ENCODE measurements at places on chromosomes 13 and 19.

- no peak for DNase-seq
Measured at GRCh38 chr19:3201072-3201700, 15.5 kb downstream of the NCLN start.

- peak; percentile 38 for DNase-seq
Measured at GRCh38 chr19:49119411-49120324, at the start of gene PPFIA3. PPFIA3 (plus strand) TSS chr19:49119544; CDS start chr19:49127874, 8,330 bp downstream.

GRCh38 chr19:6070720-6071485 lies 39.4 kb downstream of the RFX2 start:
- DNase-seq: peak; percentile 96

DNA sequence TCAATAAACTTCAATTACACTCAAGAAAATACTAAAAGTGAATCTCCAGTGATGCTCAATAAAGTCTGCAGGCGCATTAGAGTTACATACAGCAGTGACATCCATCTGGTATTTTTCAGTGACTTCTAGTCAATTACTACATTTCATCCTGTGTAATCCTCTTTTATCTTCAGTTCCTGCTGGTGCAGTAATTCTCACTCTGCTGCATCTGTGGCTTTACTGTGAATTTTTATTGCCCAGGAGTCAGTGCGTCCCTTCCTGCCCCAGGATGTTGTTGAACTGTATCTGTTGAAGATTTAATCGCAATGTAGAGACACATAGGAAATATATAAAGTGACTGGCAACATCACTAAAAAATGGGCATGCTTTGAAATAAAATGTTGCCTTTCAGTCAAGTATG lies 196.3 kb upstream of the TMTC4 start:
- no peak for DNase-seq

GRCh38 chr13:97027162-97027554 lies 32.9 kb upstream of the OXGR1 start:
- DNase-seq: no peak

GRCh38 chr13:106173891-106174610 lies 361.4 kb downstream of the EFNB2 start:
- no peak for DNase-seq

DNA sequence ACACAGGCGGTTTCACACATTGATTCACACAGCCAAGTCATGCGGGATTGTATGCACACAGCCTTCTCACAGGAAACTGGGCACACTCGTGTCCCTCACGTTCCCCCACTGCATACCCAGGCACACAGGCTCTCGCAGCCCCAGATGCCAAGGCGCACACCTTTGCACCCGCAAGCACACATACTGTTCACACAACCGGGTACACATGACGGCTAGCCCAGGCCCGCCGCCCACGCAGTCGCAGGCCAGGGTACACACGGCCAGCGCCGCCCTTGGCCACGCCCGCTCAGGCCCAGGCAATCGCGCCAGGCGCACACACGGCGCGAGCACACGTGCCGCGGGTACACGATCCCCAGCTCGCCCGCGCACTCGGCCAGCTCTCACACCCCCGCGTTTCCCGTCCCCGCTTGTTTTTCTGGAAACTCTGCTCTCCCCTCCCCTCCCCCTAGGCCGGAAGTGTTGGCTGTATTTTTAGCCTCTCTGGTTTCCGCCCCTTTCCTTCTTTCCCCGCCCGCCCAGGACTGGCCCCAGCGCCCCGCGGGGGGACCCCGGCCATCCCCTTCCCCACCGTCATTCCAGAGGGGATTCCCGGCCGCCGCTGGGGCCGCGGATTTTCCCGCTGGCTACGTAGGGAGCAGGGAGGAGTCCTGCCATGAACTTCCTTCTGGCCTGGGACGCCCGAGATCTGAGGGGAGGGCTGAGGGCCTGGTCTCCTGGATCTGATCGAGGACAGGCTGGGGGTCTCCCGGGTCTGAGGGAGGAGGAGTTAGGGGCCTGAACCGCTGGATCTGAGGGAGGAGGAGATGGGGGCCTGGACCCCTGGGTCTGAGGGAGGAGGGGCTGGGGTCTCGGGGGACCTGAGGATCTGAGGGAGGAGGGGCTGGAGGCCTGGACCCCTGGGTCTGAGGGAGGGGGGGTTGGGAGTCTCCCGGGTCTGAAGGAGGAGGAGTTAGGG lies 4.0 kb upstream of the ZFP36 start:
- DNase-seq: peak; percentile 89

DNA sequence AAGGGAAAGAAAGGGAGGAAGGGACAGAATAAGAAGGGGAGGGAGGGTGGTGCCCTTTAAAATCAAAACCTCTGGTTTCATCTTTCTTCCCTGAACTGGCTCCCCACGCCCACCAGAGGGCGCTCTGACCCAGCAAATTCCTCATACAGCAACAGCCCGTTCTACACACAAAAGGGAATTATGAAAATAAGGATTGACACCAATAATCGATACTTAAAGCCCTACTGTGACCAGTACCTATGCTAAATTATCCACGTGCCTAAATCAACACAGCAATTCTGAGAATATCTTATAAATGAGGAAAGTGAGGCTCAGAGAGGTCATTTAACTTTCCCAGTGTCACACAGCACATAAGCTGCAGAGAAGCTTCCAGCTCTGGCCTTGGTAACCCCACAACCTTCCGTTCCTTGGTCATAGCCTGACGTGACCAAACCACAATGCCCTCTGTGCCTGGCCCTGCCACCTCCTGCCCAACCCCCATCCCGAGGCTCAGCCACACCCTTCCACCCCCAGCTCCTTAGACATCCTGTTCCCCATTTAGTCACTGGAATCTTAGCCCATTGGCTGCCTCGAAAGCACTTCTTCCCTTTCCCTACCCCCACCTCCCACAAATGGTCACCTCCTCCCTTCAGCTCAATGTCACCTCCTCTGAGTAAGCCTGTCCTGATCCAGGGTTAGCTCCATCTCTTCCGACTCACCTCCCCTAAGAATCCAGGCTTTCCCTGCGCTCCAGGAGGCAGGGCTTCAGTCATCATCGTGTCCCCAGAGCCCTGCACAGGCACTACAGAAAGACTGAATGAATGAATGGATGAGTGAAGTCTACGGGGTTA lies 34.2 kb upstream of the PNMA8B start:
- peak; percentile 65 for DNase-seq

- no peak for DNase-seq
Measured at GRCh38 chr19:39637891-39638290, 17.8 kb upstream of the LGALS16 start.

GRCh38 chr19:7101498-7102253 lies 32.2 kb downstream of the ZNF557 start:
- no peak for DNase-seq

DNA sequence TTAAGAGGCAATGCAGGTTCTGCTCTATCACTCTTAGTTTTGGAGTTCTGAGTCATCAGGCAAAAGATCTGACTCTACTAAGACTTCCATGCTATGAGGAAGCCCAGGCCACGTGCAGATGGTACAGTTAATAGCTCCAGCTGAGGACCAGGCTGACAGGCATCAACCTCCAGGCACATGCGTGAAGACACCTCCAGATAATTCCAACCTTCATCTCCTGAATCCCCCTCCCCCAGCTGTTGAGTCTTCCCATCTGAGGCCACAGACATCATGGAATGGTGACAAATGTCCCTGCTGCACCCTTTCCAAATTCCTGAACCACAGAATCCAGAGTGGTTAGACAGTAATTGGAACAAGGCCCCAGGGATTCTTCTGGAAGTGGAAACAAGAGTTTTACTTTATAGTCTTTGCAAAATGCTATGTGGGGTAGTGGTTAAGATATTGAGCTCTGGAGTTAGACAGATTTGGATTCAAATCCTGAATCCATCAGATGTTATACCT lies 183.8 kb downstream of the KLF5 start:
- no peak for DNase-seq

GRCh38 chr13:100667894-100668293 lies 6.7 kb downstream of the TMTC4 start:
- DNase-seq: no peak

DNA sequence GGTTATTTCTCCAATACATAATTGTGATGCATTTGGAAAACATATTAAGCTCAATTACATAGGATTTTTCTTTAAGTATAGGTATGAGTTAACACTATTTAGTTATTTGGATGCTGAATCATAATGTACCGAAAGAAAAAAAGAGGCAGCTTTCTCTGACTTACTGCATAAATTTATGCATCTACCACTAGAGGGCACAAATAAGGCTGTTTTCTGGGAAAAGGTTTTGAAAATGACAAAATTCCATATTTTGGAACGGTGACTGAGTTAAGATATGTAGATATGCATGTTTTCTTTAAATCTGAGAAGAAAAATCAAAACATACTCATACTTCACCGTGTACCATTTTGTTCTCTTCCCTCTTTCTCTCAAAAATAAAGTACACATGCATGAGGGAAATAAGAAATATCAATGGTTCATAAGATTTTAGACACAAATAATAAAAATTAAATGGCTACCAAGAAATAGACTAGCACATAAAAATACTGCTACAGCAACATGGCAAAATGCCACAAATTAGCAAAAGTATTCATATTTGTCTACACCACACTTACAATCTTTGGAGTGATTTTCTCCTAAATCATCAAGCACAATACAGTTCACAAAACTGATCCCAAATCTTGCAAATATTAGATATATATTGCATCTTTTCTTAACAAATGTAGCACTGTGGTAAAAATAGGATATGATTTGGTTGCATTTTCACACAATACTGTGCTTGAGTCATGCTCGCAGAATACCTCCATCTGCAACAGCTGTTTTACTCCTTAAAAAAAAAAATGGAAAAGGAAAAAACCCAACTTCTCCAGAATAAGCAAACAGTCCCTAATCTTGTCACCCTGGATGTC lies 260.0 kb downstream of the FGF14 start:
- peak; percentile 21 for DNase-seq

DNA sequence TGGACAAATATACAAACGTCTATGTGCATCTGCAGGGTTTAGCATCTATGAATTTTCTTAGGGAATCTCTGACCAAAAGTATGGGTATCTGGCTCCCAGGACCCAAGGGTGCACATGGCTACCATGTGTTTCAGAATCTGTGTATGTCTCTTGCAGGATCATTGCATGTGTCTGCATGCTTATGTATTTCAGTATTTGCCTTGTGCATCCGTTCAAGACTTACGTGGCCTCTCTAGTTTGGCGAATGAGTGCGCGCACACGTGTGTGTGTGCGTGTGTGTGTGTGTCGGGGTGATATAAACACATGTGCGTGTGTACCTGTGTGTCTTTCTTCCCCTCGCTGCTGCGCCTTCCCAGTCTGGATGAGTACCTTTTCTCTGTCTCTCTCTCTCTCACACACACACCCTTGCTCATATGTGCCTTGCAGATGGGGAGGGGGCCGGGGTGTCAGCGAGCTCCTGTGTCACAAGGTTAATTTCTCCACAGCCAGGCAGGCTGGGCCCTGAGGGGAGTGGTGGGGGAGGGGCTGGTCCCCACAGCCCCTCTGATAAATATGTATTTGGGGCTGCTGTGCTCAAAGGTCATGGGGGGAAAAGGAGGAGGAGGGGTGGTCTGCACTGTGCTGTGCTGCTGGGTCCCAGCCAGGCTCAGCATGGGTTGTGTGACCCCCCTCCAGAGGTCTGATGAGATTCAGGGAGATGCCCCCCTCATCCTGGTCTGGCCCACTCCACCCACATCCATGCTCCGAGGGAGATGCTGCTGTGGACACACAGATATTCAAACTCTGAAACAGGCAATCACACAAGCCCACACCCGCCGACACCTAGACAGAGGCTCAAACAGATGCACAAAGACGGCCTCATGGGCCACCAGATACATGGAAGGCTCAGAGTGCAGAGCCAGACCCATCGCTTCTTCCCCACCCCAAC lies 37.5 kb upstream of the POU2F2 start:
- no peak for DNase-seq

DNA sequence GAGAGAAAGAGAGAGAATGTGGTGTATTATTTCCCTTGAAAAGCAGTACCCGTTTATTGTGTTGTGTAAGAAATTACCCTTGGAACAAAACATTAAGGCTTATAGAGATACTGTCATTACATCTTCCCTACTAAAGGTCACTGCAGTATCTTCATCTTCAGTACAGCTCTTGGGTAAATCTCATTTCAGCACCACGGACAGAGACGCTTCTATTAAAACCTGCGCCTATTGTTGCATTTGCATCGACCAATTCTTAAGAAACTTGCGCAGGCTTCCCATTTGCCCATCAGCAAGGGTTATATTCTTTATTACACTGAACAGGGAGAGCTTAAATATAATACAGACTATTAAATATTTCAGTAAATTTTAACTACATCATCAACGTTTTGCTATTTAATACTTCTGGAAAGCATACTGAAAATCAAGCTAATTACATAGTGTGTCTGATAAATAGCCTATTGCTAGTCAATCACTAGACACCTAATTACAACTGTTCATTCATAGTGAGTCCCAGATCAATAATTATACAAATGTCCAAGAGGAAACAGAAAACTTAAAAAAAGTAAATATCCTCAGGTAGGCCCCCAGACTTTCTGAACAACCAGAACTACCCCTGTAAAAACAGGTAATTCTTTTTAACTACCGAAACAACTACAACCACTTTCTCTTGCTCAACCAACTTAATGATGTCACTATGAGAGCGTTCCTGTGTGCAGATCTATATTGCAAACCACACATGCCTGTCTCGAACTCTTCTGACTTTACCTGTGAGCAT lies 350.6 kb downstream of the LIG4 start:
- peak; percentile 57 for DNase-seq

- DNase-seq: no peak
Measured at GRCh38 chr13:25992076-25992475, 59.7 kb downstream of the SHISA2 start.

DNA sequence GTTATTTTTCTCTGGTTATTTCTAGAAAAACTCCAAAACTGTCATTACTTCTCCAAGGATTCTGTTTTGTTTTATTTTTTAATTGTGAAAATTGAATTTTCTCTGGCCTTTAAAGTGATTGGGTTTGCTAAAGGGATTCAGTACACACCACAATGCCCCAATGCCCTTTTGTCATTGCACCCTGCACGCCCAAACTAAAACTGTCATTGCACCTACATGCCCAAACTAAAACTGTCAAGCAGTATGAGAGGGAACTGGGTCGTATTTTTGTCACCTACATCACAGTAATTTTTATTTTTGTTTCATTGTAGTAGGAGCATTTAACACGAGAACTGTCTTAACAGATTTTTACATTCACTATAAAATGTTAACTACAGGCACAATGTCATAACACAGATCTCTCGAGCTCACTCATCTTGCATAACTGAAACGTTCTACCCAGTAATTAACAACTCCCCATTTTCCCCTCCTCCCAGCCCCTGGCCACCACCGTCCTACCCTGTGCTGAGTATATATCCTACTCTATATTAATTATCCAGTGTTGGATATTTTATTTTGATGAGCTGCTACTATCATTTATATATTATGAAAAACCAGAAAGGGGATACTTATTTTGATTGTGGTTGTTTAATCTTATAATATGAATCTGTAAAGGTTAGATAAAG lies 7.2 kb downstream of the NALCN start:
- no peak for DNase-seq

GRCh38 chr19:29988351-29988750 lies 46.3 kb downstream of the URI1 start:
- DNase-seq: no peak

- peak; percentile 86 for DNase-seq
Measured at GRCh38 chr13:37747071-37747612, 122.4 kb downstream of the TRPC4 start.
